ENCODE measurements at places on chromosomes 6 and 20.

- no peak for DNase-seq
Observed at GRCh38 chr20:32333988-32334885, 23.9 kb upstream of the ASXL1 start.

- DNase-seq: no peak
Observed at GRCh38 chr6:11419763-11420453, 117.6 kb upstream of the TMEM170B start.

GRCh38 chr20:4740774-4741431 is 19.2 kb downstream of the PRND start:
- no peak for DNase-seq

- DNase-seq: no peak
Observed at GRCh38 chr6:47230579-47230978, 79.1 kb downstream of the TNFRSF21 start.

- DNase-seq: no peak
Observed at GRCh38 chr20:15976047-15976736, 597.1 kb downstream of the KIF16B start.

- no peak for DNase-seq
Observed at GRCh38 chr6:18246205-18246604, 18.1 kb downstream of the DEK start.

GRCh38 chr6:160395187-160395586 is 47.0 kb downstream of the SLC22A3 start:
- DNase-seq: no peak

All from type B pancreatic cell (in vitro differentiated cells).